Activated CD4-positive, alpha-beta T cell treated with anti-CD3 and anti-CD28 coated beads for 4 hours (primary cell): ENCODE measurements at places on chromosomes 16 and 17.
A peak's percentile ranks its signal among the peaks of the same experiment; 100 is the strongest.

GRCh38 chr16:19419698-19420075 is 2.0 kb downstream of the TMC5 start:
- DNase-seq: no peak

GRCh38 chr16:79482011-79482410 is 118.5 kb downstream of the MAF start:
- no peak for DNase-seq

DNA sequence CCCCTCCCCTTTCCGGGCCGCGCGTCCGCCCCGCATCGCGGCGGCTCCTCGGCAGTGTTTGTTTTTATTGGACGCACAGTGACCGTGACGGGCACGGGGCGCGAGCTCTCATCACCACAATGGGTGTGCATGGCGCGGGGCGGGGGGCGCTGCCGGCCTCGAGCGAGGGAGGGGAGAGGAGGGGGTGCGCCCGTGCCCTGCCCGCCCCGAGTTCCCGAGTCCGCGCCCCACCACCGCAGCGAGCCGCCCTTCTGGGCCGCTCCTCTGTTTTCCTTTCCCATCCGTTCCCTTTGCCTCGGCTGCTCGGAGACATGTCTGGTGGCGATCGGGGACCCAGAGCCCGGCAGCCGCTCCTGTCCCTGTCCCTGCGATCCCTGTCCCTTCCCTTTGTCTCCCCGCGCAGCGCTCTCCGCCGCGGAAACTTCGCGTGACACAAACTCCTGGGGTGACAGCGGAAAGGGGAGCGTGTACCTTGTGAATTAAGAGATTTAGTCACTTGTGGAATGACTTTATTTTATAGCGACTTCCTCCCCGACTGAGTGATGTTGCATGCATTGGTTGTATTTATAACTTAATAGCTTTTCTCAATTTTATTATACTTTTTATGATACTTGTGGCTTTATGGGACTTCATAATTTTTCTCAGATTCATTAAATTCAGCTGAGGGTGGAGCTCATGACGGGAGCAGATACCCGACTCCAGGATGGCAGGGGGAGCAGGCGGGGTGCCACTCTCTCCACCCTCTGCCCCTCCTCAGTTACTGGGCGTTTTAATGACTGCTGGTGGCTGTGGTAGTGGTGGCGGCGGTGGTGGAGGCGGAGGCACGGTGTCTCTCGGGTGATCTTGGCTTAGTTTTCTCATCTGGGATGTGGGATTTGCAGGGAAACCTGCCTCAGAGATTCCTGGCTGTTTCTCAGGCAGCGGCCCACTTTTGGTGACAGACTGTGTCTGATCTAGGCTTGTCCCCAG is 40.8 kb downstream of the MRM1 start:
- no peak for DNase-seq

DNA sequence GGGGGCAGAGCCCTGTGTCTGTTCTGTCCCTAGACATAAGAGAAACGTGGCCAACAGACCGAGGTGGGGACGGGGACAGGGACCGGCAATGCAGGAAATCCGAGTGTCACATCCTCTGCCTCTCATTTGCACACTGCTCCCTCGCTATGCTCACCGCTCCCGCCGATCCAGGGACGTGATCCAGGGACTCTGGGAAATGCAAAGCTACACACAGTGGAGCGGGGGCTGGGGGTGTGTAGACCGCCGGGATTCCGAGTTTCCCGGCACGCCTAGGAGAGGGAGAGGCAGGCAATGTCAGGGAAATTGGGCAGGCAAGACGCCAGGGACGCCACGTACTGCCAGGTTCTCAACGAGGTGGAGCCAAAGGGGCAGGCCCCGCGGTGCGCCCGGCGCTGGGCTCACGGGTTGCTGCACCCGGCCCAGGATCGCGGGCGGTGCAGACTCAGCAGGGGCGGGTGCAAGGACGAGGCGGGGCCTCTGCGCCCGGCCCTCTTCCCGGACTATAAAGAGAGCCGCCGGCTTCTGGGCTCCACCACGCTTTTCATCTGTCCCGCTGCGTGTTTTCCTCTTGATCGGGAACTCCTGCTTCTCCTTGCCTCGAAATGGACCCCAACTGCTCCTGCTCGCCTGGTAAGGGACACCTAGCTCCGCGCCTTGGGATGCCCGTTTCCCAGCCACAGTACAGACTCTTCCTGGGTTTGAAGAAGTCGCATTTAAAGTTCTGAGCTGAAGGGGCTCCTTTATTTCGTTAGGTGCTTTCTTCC is at the start of gene MT1X:
TSS of gene MT1X (plus strand) at position 532 of the 764 bp plus-strand sequence. CDS start at position 603, 71 bp downstream.
- peak; percentile 82 for DNase-seq

GRCh38 chr16:86690970-86691369 is 112.6 kb downstream of the FOXL1 start:
- DNase-seq: no peak

- no peak for DNase-seq
Measured at GRCh38 chr16:58733248-58733670, 857 bp downstream of the GOT2 start.

- DNase-seq: no peak
Measured at GRCh38 chr17:50240851-50241250, 33.4 kb upstream of the TMEM92 start.

GRCh38 chr17:65530523-65531255 is 30.8 kb downstream of the AXIN2 start:
- DNase-seq: no peak
